ENCODE measurements at places on chromosomes 7 and 10. TPM values are rescaled to one million over a fixed set of nuclear protein-coding genes. Genes with fewer than 3 reads are reported as not detected.

- DNase-seq = no peak
These were observed 108.6 kb upstream of the ARID5B start for GRCh38 chr10:61792921-61793320.

DNA sequence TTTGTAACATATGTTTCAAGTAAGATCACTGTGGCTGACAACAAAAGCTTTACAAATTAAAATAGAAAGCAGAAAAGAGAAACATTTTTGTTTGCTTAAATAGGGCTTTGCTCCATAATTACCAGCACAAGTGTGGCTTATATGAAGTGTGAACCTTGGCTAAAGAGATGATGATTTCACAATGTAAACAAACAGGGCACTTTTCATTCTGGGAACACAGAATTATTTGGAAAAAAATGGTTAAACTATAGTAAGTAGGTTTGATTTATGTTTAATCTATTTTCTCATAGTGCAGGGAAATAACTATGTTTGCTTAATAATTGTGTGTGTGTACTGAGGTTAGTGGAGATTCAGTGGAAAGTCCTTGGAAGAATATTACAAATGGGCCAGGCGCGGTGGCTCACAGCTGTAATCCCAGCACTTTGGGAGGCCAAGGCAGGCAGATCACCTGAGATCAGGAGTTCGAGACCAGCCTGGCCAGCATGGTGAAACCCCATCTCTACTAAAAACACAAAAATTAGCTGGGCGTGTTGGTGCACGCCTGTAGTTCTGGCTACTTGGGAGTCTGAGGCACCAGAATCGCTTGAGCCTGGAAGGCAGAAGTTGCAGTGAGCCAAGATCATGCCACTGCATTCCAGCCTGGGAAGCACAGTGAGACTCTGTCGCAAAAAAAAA is 19.1 kb upstream of the OTUD1 start:
- no peak for DNase-seq

DNA sequence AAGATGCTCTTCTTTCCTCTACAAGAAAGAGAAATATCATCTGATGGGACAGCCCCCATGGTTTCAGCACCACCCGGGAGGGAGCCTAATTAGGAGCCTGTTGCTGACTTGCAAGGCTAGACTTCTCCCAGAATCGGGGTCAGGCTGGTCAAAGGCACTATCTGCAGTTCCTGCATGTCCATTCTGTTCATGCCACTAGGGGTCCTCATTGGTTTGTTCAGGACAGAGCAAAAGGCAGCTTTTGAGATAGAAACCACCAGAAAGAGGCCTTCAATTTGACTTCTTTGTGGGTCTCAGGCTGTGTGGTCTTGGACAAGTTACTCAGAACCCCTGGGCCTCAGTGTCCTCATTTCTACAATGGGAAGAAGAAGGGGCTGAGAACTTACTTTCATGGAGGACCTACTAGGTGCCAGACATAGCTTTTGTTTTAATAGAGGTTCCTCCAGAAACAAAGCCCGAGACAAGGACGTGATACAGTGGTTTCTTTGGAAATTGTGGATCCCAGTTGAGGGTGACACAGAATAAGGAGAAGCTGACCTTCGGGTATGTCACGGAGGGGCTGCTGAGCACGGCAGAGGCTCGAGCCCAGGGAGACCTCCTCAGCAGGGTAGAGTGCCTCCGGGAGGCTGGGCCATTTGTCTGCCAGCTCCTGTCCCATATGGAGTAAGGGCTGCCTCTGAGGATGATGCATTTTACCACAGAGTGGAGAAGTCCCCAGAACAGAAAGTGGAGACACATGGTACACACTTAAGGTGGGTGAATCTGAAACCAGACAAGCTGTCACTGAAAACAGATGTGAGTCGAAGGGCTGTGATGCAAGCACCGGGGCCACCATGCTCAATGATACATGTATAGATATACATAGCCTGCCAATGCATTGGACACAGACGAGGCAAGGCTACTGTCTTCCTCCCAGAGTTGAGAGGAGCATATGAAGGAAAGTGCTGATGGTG is 33.1 kb upstream of the NEUROD6 start:
- DNase-seq = peak; percentile 61

ODAD2 gene
- 53.3 TPM for total RNA-seq

GDF10 gene
- total RNA-seq = not detected

- no peak for DNase-seq
These were observed 6.7 kb downstream of the ATP6V1F start for GRCh38 chr7:128869138-128869943.

- peak; percentile 61 for DNase-seq
These were observed 101.0 kb downstream of the MYL10 start for GRCh38 chr7:101527844-101528667.

GRCh38 chr10:116440330-116441030 is 12.8 kb downstream of the PNLIPRP3 start:
- DNase-seq = no peak

DNA sequence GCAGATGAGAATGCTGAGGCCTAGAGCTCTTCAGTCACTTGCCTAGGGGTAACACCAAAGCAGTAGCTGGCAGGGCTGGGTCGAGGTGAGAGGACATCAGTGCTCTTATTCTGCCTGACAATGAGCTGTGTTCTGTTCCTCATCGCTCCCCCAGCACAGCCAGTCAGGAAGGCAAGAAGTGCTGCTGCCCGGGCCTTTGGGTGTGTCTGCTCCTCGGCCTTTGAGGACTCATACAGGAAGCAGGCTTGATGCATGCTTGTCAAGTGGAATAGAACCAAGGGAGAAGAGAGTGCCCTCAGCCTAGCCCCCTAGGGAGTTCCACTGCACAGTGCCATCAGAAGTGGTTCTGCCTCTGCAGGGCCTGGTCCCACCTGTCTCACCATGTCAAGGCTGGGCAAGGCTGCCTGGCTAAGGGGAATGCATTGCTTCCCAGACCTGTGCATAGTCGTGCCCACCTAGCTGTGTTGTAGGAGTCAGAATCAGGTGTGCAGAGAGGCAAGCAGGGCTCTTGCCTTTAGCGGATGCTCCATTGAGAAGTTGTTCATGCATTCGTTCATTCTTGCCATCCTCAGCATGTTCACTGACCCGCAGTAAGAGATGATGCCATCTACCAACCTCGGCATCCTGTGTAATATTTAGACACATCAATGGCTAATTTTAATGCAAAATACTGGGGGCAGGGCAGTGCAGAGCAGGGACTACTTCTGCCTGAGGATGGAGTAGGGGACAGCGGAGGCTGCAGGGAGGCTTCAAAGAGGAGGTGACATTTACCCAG is 156.6 kb downstream of the RPS24 start:
- DNase-seq = no peak

- DNase-seq = no peak
These were observed 114.9 kb upstream of the PLXNA4 start for GRCh38 chr7:132691201-132691600.

DNA sequence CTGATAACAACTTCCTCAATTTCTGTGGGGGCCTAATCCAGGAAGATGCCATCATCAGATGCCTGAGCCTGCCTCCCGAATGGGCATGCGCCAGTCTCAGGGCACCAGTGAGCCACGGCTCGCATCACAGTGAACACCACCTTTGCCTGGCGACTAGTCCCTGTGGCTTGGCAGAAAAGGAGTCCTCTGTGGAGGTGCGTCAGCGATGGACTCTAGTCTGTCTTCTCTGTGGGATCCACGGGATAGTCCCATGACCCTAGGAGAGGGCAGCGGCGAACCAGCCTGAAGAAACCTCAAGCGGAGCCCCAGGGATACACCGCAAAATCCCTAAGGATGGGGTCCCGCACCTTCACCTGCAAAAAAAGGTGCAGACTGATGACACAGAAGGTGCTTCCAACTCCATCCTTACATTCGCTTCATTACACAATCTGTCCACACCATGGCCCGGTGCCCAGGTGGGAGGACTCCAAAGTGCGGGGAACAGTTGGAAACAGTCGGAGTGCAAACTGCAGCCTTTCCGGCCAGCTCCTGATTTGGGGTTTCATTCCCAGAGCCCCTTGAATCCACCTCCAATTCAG is 35.1 kb upstream of the ZNF273 start:
- DNase-seq = no peak

GRCh38 chr7:20745702-20746101 is 41.0 kb downstream of the SP8 start:
- DNase-seq = no peak

HPSE2 gene
- total RNA-seq = not detected

DNA sequence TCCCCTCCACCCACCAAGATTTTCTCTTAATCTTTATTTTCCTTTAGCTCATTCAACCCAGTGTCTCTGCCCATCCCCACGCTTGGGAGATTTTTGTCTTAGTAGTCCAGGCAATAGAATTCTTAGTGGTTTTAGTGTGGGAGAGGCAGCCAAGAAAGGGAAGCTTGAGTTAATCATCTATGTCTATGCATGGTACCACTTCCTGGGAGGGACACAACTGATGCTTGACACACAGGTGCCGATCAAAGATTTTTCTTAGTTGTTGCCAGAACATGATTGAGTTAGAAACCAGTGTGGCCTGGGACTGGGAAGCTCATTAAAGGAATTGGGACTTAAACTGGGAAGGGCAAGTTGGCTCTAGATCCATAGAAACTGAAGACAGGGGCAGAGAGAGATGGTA is 3.1 kb downstream of the STRA8 start:
- DNase-seq = no peak
